Pancreas (tissue), 10 donors: ENCODE measurements at places on chromosomes 11 and 22.

DNA sequence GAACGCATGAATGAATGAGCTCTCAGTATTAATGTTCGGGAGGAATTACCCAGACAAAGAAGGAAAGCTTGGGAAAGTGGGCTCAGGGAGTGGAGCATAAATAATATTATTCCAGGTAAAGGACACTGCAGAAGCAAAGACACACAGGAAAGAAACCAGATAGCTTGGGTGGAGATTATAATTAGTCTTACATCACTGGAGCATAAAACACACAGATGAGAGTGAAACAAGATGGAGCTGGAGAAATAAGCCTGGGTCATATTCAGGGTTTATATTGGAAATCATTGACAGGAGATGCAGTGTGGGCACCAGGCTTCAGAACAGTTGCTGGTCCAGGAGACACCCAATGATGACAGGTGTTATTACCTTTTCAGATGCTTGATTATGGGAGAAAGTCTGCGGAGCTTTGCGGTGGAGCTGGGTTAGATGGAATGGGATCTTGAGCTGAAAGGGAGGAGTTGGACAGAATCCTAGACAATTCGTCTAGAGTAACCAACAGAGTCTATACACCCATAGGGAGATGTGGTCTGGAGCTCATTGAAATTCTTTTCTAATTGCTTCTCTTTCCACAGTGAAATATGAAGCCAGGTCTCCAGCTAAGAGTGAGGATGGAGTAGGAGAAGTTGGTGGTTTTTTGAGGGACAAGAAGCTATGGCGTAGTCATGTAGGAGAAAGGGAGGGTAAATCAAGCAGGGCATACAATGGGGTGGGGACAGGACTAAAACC is 227.2 kb downstream of the FAM76B start:
- DNase-seq = no peak

- DNase-seq = peak; percentile 59
These were observed 8.6 kb upstream of the MMP8 start for GRCh38 chr11:102733232-102733875.

- no peak for DNase-seq
These were observed 949 bp downstream of the TP53AIP1 start for GRCh38 chr11:128941573-128942271.

DNA sequence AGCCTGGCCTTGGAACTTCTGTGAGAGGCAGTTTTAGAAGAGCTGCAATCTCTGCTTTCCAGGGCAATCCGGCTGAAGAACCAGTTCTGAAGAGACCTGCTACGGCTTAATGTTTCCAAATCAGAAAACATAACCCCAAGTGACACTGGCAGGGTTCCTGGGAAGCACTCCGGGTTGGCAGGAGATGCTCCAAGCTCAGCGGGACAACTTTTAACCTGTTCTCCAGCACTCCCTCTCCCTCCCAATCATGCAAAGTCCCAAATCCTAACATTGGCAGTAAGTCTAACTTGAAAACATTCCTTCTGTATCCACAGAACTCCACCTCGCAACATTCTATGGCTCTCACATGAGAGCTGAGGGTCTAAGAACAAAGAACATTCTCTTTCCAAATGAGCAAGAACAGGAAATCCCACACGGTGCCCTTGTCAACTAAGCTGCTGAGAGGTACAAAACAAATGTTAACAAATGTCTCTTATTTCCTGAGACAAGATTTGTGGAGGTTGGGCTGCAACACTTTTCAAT is 48.5 kb upstream of the MN1 start:
- DNase-seq = no peak

DNA sequence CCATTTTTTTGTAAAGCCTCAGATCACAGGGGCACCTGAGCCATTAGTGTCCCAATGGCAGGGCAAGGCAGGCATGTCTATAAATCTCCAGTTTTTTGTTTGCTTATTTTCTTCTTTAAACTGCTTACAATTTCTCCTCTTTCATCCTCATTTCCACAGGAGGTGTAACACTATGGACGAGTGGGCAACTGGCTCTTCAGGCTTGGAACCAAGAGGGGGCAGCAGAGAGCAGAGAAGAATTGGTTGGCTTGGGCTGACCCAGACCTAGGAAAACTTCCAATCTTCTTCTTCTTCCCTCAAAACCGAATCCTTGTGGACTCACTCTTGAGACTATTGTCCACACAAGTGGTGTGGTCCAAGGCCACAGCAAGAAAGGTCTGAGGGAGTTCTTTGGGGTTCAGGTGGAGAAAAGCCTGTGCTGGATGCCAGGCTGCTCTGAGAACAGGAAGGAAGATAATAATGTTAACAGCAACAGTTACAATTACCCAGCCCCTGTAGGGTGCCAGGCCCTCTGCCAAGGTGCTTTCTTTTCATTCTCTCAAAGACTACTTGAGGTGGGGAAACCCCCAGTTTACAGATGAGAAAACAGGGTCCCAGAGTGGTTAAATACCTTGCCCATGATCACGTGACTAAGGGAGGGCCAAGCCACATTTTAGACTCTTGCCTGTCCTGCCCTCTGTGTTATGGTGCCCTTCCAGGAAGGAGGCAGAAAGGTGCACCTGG is 70.7 kb upstream of the E2F8 start:
- peak; percentile 55 for DNase-seq

DNA sequence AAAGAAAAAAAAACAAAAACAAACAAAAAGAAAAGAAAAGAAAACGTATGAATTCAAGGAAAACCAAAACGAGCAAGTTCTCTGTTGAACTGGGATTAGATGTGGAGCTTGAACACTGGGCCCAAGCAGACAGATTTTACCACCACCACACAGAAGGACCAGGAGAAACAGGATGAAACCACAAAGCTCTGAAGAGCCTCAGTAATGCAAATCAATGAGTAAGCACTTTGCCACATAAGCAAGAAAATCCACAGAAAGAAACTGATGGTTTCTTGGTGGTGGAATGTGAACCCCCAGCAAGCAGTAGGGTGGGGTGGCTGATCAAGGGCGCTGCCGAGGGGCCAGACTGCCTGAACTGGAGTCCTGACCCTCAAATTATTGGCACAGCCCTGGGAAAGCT is 50.9 kb upstream of the NFRKB start:
- no peak for DNase-seq

DNA sequence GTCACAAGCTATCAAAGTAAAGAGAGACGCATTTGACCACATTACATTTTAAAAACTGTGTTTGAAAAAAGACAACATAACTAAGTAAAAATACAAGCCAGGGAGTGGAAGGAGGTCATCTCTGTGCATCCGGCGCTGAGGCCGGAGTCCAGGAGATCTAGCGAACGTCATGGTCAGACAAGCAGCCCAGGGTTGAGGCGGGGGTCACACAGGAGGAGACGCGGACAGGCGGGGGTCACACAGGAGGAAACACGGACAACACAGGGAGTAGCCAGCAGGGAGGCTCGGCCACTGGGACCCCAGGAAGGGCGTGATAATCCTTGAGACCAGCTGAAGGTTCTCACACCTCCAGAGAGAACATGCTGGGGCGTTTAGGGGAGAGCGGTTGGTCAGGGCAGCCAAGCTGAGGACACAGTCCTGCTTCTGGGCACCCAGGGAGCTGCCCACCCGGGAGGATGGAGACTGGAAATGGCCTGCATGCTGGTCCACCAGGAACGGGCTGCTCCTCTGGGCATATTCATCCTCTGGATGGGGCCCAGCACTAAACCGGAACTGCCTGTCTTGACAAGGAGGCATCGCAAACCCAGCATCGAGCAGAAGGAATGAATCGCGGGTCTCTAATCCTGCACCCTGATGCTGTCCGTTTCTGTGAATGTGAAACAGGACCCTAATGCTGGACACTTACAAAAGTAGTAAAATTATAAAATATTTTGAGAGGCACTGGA is 40.9 kb upstream of the MUC5AC start:
- peak; percentile 51 for DNase-seq

- no peak for DNase-seq
These were observed 348.7 kb downstream of the ETS1 start for GRCh38 chr11:128238521-128239265.

- peak; percentile 57 for DNase-seq
These were observed 7.3 kb upstream of the SYT7 start for GRCh38 chr11:61587951-61588727.

DNA sequence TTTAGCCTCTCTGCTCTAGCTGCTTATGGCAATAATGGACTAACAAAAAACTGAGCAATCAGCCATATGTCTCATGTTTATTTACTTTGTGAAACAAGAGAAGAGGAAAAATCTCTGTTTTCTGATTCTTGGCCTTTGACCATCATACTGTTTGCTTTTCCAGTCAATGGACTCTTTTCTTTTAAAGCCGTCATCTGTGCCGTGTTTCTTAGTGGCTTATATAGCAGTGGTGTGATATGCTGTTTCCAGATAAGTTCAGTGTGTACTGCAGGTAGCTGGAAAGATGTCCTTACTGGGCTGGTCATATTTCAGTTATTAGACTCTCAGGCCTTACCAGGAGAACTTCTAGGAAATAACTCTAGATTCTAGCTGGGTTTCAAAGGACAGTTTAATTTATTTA is 33.6 kb upstream of the TECTA start:
- no peak for DNase-seq

DNA sequence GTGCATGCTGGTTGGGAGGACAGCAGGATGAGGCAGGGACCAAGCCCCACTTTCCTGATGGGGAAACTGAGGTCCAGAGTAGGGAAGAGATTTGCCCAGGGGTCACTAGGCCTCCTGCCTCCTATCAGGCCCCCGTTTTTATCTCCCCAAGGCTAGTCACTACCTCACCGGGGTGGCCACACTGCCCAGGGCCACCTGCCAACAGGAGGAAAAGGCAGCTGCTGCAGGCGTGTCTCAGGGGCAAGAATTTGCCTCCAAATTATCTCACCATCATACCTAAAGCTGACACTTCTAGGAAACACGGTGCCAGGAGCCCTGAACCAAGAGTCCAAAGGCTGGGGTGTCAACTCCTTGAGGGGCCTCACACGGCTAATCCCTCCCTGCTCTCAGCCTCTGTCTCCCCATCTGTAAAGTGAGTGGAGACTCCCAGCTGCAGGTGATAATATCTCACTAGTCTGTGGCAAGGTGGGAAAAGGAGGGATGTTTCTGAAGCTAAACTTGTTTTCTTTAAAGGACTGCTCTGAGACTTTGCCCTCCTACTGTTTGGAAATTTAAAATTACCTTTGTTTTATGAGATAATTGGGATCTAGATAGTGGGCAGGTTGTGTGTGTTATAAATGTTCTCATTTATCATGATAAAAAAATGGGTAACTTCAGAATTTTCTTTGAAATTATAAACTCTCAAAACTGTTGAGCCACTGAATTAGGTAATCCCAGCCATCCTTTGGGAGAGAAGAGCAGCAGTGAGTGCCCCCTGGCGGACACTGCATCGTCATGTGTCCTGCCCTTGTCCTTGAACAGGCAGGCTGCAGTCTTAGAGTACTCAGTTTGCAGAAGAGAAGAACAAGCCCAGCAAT is 60.0 kb downstream of the MYO7A start:
- peak; percentile 92 for DNase-seq

GRCh38 chr22:30205281-30206115 is 41.1 kb downstream of the LIF start:
- DNase-seq = peak; percentile 21

GRCh38 chr11:128551611-128552335 is 35.6 kb downstream of the ETS1 start:
- DNase-seq = no peak

GRCh38 chr11:35682230-35683173 is 19.9 kb downstream of the TRIM44 start:
- DNase-seq = no peak

- DNase-seq = no peak
These were observed 567.9 kb downstream of the NTM start for GRCh38 chr11:131938351-131938751.
